Activated CD4-positive, alpha-beta T cell treated with anti-CD3 and anti-CD28 coated beads, Interleukin-10, Interleukin-2, amounts not matched to agents 100 ng/mL and 50 ng/mL, durations not matched to agents 16 hours and 8 hours (primary cell): ENCODE measurements at places on chromosomes 12 and 14.

DNA sequence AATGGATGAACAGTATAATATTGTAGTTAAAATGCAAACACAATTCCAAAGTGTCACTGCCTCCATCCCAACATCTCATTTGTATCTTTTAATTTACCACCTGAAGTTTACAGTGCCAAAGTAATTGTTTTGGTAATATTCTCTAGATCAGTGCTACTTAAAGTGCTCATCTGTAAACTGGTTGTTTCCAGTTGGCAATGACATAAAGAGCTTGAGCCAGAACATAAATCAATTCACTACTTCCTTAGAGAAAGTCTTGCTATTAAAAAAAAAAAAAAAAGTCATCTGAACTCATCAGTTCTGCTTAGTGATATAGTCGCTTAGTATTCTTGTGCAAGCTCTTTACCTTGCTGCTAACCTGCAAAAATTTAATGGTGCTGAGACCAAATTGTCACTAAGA, 16.4 kb downstream of the PLCZ1 start:
- no peak for DNase-seq

GRCh38 chr14:91367173-91368171, 50.1 kb downstream of the CCDC88C start:
- DNase-seq: peak; percentile 79

GRCh38 chr12:1970331-1970900, 33.8 kb downstream of the DCP1B start:
- DNase-seq: no peak

GRCh38 chr14:45060551-45060950, 23.4 kb upstream of the PRPF39 start:
- DNase-seq: no peak

- DNase-seq: no peak
Measured at GRCh38 chr14:36950812-36951211, 221.6 kb downstream of the SLC25A21 start.
